T-helper 17 cell (primary cell): ENCODE measurements at places on chromosomes 6 and 20.

DNA sequence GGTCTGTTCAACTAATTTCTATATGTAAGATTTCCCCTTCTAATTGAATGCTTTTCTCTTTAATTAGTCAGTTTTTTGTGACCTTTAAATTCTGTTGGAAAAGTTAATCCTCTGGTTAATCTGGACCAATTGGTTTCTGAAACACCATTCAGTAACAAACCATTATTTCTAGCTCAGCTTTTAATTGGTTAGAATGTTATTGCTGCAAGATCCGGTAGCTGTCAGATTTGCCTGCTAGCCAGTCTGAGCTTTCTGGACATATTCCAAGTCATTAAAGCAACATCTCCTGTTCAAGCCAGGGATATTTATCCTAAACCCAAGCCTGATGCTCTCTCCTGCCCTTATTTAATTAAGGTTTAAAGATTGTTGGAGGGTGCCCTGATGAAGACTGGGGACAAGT, 55.1 kb upstream of the FBXL4 start:
- DNase-seq = no peak

DNA sequence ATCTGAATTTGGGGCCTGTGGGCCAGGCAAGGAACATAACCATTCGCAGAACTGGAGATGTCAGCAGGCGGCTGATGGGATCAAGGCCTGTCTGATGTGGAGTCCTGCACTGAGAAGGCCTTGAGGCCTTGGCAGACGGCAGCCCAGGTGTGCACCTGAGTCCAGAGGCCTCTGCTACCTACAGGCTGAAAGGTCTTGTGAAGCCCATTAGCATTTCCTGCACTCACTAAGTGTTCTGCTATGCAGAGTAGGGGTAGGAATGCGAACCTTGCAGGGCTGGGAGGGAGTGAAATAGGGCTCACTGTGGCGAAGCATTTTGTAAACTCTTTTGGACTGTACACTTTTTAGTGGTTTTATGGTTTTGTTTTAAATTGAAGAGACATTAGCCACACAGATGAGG, 48.3 kb upstream of the RNF24 start:
- no peak for DNase-seq

DNA sequence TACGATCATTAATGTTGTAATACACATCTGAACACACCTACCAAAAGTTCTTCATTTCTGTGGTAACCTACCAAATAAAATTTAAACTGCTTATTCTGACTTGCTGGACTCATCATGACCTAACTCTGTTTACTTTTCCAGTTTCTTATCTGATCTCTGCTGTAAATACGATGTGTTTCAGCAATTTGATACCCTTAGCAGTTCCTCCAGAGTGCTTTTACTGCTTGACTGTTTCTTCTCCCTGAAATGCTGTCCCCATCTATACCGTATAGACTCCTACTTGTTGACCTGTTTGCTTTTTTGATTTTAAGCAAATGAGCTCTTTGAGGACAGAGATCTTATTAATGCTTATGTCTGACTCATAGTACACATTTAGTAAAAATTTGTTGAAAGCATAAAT, 119.5 kb downstream of the SCAF8 start:
- DNase-seq = no peak

- DNase-seq = no peak
Measured at GRCh38 chr20:62711703-62712101, 3.1 kb downstream of the NTSR1 start.

- DNase-seq = no peak
Measured at GRCh38 chr6:123759472-123759871, 44.2 kb upstream of the NKAIN2 start.

DNA sequence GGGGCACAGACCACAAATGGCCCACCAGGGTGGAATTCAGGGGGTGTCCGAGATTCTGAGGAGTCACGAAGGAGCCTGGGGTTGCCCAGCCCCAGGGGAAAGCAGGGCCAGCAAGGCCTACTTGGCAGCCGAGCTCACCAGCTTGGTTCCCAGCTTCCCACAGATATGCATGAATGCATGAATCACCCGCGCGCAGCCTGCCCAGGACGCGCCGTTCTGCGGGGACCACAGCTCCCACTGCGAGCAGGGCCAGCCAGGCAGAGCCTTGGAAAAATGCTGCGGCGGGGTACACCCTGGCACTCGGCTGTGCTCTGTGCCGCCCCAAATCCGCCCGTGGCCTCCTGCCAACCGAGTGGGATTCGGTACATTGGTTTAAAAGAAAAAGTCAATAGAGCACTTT, 211.0 kb downstream of the NFATC2 start:
- no peak for DNase-seq

DNA sequence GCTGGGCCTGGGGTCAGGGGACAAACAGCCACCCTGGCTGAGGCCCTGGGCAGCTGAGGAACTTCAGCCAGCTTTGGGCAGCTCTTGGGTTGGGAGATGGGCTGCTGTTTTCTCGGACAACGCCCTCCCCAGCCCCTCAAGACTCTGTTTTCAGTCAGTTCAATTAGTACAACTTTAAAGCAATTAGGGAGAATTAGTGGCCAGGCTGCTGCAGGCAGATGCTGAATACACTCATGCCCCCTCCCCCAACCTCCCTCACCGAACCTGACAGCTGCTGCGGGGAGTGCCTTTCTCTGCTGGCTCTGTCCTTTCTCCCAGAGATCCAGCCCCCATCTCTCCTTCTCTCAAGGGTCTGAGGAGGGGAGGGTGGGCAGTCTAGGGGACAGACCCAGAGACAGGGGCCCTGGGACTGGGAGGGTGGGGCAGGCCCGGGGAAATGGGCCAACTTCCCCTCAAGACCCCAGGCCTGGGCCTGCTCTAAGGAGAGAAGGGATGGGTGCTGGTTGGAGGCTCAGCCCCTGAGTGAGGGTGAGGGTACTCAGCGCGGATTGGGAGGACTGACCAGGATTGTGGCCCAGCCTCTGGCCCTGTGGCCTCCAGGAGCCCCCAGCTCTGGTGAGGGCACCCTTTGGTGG, 17.8 kb upstream of the MYT1 start:
- peak; percentile 1 for DNase-seq

GRCh38 chr6:143427109-143427817, 23.2 kb downstream of the ADAT2 start:
- DNase-seq = peak; percentile 53

- no peak for DNase-seq
Measured at GRCh38 chr6:25369433-25370177, 90.4 kb downstream of the CARMIL1 start.

GRCh38 chr6:88920088-88920487, 43.3 kb downstream of the RNGTT start:
- DNase-seq = no peak

DNA sequence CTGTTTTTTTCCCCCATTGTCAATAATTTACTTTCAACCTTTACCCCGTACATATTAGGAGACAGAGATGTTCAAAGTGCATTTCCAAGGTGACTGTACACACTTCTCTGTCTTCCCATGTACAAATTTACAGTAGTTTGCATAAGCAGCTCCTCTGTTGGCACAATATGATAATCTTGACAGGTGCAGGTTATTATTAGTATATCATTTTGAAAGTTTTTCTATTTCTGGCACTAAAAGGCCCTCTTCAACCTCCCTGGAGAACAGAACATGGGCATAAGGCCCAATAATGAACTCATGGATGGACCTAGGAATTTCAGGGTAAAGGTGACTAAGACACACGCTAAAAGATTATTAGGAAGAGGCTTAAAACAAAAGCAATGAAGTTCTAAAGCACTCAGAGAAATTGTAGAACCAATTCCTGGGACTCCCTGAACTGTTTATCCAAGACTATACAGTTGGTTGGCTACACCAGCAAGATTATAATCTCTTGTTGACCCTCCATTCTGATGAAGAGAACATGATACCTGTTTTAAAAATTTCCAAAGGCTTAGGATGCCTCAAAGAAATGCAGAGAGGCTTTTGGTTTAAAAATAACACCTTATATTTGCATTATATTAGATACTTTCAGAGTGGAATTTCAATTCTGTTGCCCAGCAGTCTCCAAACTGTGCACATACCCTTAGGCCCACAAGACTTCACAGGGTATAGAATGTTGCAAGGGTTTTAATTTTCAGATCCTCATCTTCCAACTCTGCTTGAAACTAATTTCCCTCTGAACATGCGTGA, 1.1 kb downstream of the AIG1 start:
- no peak for DNase-seq

DNA sequence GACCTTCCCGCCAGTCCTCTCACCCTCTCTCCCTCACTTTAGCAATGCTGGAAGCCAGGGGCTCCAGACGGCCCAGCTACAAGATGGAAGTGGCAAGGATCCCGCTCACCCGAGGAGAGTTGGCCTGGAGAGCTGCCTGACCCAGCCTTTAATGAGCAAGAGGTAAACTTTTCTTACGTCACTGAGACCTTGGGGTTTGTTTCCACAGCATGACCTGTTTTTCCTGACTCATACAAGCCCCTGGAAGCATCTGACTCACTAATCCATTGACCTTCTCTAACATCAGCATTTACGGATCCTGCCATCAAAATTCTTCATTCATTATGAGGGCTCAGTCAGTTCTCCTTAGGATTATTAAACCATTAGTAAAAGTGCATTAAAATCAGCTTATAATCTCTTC, 120.4 kb downstream of the MYLK4 start:
- DNase-seq = no peak

DNA sequence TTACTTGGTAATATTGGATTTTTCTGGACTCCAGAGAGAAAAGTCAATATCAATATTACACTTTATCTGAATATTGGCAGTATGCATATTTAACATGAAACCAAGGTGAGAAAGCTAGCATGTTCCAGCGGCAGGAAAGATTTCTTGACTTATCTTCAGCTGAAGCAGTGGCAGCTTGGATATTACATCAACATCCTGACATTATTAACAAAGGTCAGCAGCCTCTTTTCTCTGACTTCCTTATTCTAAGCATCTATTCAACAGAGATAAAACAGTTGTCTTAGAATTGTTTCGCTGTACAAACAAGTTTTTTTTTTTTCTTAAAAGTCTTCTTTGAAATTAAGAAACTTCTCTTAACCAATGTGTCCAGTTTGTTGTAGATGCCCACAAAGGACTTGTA, 11.8 kb downstream of the DCBLD1 start:
- no peak for DNase-seq

DNA sequence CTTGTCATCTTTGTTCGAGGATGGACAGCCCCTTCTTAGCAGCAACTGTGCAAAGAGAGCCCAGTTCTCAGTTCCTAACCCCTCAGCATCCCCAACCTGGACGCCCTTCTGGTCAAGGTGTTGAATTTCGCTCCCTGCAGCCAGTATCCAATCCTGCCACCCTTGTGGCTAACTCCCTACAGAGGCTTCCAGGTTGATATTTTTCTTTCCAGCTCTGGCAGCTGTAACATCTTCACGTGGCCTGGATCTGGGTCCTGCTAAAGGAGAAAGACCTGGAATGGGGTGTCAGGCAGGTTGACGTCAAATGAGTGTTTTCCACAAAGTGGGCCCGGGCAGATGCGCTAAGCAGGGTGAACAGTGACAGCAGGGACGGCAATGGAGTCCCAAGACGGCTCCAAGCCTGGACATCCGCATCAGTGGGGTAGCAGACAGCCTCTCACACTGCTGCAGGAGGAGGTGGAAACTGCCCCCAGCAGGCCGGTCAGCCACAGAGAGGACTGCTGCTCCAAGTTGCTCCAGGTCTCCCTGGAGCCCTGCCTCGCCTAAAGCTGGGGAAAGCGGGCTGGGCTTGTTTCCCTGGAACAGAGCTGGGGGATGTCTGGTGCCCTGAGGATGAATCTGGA, 1.0 kb upstream of the YTHDF1 start:
- DNase-seq = no peak

- DNase-seq = no peak
Measured at GRCh38 chr6:27294409-27294808, 17.7 kb downstream of the POM121L2 start.
